ENCODE measurements at places on chromosomes 2 and 18.

DNA sequence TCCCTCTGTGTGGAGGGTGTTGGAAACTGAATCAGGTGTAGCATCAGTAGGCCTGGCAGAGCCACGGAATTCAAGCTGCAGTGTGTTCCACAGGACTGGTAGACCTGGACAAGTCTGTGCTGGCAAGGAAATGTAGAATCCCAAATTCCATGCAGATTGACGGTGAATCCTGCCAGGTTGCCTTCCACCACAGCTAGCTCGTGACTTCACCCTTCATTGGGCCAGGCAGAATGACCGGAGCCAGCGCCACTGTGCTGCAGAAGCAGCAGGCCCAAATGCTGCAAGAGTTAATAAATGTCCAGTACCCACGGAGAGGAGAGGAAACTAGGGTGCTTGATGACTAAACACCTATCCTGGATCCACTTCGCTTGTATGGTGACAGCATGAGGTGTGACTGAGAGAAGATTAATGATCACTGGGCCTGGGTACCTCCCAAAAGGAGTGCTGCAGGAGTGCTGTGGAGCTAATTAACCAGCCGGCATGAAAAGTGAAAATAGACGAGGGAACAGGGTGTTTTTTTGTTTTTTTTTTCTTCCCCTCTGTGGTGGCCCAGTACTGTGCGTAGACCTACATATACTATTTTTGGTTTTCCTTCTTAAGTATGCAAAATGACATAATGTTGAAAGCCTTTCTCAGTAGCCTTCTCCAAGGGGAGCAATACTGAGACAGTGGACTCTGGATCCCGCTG is 122.2 kb downstream of the TANC1 start:
- DNase-seq: no peak

- no peak for DNase-seq
Measured at GRCh38 chr2:170733798-170734600, 18.9 kb downstream of the SP5 start.

GRCh38 chr2:239305222-239305575 is 95.6 kb downstream of the HDAC4 start:
- no peak for DNase-seq

GRCh38 chr18:72903033-72903432 is 35.2 kb upstream of the NETO1 start:
- no peak for DNase-seq

DNA sequence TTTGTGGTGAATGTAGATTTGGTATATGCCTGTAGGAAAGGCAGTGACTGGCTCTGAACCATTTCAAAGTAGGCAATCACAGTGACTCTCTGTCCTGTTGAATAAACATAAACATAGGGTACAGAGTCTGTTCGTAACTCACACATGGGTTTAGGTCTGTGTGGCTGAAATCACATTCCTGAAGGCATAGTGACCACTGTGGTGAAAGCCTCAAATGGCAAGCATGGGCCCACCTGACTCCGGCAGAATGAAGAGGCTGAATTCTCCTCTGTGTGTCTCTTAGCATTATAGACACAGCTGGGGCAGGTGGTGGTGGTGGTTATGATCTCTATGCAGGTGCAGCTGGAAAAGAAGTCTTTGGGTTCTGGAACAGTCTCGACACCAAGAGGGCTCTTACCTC is 61.2 kb downstream of the ITGA6 start:
- DNase-seq: no peak

DNA sequence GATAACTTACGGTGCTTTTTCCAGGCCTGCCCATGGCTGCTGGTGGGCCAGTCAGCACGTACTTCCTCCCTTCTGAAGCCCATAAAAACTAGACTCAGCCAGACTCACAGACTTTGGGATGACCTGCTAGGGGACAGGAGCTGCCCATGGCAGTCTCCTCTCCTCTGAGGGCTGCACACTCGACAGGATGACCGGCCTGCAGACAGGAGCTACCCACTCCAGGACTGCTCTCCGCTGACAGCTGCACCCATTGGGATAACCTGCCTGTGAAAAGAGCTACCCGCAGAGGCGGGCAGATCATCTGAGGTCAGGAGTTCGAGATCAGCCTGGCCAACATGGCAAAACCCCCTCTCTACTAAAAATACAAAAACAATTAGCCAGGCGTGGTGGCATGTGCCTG is 75.4 kb downstream of the EPB41L3 start:
- DNase-seq: no peak

GRCh38 chr2:65033178-65033577 is 23.0 kb upstream of the CEP68 start:
- DNase-seq: peak; percentile 58

DNA sequence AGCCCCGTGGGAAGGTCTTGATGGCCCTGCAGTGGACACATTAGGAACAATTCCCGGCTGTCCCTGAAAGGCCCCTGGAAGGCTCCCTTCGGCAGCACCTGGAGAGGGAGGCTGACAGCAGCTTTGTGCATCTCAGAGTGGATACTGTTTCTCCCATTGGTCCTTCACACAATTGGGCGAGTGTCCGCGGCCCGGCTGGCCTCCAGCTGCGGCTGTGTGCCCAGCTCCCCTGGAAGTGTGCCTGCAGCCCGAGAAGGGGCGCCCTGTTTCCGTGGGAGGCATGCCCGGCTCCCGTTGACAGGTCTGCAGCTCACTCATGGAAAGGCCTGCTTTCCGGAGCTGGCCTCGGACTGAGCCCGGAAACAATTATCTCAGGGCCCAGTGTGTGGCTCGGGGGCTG is 103.7 kb downstream of the LPIN1 start:
- no peak for DNase-seq

DNA sequence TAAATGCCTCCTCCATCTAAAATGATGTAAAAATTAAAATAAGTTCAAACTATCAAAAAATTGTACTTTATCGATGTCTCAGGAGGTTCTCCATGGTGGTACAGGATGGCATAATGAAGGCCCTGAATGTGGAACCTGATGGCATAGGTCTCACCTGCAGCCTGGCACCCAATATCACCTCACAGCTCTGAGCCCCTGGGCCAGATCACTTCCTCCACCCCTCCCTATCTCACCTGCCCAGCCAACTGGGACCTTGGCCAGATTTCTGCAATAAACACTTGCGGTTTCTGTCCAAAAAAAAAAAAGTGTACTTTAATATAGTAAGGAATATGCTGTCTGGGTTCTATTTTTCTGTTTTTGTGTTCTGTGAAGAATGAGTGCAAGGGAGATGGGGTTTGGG is 6.7 kb upstream of the RBM45 start:
- DNase-seq: no peak

DNA sequence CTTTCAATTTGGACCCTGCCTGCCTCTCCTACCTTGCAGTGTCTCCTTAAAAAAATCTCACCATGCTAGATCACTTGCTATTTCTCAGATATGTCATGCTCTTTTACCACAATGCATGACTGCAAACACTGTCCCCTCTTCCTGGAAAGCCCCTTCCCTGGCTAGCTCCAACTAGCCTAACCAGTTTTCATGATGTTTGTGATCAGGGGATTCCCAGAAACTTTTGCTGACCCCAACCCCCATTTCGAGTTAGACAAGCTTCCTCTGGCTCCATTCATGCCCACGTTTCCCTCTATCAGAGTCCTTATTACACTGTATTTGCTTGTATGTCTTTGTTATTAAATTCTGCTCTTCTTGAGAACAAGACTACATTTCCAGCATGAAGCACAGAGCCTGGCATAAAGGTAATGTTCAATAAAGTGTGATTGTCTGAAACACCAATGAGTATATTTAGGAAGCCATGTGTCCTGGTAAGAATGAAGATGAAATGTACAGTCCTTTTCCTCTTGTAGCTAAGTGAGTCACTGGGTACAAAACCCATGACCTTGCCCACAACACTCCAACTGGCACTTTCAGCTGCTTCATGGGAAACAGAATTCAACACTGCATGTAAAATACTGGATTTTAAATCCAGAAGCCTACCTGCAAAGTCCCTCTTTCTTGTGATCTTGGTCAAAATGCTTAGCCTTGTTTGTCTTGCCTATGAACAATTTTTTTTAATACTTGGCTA is 62.0 kb upstream of the ATL2 start:
- DNase-seq: no peak

GRCh38 chr2:108825254-108825653 is 38.7 kb downstream of the CCDC138 start:
- no peak for DNase-seq

- DNase-seq: peak; percentile 64
Measured at GRCh38 chr18:801137-801536, 10.9 kb downstream of the YES1 start.

DNA sequence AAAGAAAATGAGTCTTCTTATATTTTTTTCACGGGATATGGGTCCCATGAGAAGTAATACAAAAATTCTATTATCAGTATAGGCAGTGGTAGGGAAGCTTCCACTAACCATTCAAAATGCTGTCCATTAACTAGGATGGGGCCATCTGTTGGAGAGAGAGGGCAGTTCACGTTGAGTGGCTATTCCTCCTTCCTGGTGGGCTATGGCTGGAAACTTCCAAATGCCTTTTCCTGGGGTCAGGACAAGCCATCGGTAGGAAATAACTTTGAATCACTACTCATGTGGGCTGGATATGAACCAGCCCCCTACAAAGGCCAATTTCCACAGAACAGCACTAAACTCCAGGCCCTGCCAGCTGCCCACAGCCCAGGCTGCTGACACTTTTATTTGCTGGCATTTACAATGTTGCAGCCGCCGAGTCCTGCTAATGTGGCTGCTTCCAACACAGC is 156.1 kb upstream of the HNRNPA3 start:
- no peak for DNase-seq

- DNase-seq: no peak
Measured at GRCh38 chr2:203740871-203741281, 34.4 kb downstream of the CD28 start.

DNA sequence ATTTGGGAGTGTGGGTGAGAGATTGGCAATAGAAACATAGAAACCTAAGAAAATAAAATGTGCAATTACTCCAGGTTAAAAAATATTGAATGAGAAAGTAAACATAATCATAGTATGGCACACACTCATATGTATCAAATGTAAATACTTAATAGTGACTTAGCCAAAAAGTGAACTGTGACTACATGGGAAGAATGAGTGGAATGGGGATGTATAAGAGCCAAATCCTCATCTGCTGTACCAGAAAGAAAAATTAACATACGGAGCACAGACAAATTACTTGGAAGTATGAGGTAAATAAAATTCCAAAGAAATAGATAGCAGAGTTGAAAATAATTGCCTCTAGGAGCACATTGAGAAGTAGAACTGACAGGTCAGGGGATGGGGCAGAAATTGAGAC is 4.0 kb downstream of the FLACC1 start:
- no peak for DNase-seq

GRCh38 chr2:174750923-174751441 is 13.3 kb downstream of the CHRNA1 start:
- no peak for DNase-seq

- DNase-seq: no peak
Measured at GRCh38 chr2:29195796-29196195, 80.6 kb downstream of the CLIP4 start.

DNA sequence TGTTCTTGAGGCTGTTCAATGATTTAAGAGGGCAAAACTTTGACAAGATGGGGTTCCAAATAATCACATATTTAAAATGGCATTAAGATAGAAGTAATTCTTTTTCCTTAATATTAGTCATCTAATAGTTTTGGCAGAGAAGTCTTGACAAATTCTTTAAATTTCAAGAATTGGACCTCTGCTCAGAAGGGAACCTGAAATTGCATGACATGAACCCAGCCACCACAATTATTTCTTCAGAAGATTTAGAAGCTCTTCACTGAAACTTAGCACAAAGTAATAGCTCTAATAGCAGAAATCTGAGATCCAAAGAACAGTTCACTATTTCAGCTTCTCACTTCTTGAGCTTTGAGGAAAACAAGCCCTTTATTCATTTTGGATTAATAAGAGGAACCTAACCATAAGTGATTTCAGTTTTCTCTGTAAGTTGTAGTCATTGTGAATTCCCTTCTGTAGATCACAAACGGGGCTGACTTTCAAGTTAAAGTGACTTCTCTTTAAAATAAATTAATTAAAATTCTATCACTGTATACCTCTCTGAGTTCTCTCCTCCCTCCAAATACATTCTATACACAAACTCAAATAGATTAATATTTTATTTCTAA is 100.6 kb upstream of the ITGA4 start:
- no peak for DNase-seq

DNA sequence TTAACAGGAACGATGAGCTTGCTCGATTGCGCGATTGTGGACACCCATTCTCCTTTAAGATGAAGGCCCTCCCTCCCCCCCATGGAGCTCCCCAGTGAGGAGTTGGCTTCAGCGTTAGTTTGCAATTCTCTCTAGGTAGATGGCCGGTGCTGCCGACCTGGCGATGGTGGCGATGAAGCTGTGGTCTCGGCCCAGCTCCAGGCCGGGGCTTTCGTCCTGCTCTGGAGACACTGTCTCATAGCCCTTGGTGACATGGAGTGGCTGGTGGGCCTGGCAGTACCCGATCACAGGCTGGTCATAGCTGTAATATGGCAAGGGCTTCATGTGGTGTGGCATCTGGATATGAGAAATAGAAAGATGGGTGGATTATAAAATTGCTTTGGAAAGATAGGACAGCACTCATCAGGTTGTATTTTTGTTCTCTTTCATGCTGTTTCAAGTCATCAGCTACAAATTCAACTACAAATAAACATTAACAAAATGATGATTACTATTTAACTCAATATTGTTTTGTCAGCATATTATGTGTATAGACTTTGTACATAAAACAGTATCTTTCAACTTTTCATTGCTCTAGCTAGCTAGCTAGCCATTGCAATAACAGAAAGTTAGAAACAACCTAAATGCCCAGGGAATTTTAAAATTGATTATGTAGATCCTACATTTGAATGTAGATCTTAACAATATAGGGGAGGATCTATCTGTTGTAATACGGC is 773.4 kb downstream of the LRRTM4 start:
- DNase-seq: no peak

- no peak for DNase-seq
Measured at GRCh38 chr2:234463626-234464290, 33.1 kb downstream of the ARL4C start.

DNA sequence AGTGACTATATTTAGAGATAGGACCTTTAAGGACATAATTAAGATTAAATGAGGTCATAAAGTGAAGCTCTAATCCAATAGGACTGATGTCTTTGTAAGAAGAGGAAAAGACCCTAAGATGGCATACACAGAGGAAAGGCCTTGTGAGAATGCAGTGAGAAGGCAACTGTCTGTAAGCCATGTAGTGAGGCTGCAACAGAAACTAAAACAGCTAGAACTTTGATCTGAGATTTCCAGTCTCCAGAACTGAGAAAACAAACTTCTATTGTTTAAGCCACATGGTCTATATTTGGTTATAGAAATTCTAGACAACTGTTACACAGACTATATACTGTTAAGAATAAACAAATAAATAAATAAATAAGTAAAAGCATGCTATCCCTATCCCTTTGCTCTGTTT is 276.8 kb downstream of the CNTNAP5 start:
- no peak for DNase-seq

DNA sequence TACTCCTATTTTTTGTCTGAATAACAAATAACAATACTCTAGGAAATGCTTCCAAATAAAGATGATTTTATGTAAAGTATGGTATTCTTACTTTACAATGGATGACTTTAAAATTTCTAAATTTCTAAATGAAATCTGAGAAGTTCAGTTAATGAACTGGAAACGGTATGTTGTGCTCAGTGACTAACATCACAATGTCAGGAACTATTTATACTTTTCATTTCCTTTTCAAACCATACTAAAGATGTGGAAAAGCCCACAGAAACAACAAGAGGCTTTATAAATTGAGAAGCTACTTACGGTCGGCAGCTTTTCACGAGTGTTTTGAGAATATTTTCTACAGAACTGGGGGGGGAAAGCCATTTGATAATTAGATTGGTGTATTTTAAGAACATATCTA is 31.1 kb downstream of the PSME4 start:
- DNase-seq: no peak

- DNase-seq: no peak
Measured at GRCh38 chr2:145958611-145959010, 1438.7 kb upstream of the ZEB2 start.

- DNase-seq: no peak
Measured at GRCh38 chr2:6008726-6009125, 316.5 kb downstream of the SOX11 start.
